ENCODE measurements at places on chromosomes 12 and 14.

DNA sequence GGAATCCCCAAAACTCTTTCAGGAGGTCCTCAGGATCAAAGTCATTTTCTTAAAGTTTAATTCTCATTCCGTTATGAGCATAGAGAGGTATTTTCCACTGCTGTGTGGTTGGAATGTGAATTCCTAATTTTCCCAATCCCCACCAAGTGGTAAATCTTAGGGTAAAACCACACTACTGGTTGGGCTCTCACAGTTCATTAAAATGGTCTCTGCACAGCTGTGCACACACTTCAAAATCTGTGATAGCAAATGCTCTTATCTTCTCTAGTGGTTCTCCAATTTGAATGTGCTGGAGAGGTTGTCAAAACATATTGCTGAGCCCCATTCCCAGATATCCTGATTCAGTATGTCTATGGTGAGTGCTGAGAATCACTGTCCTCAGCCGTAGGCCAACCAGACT lies 189.1 kb downstream of the BMP4 start:
- no peak for DNase-seq

DNA sequence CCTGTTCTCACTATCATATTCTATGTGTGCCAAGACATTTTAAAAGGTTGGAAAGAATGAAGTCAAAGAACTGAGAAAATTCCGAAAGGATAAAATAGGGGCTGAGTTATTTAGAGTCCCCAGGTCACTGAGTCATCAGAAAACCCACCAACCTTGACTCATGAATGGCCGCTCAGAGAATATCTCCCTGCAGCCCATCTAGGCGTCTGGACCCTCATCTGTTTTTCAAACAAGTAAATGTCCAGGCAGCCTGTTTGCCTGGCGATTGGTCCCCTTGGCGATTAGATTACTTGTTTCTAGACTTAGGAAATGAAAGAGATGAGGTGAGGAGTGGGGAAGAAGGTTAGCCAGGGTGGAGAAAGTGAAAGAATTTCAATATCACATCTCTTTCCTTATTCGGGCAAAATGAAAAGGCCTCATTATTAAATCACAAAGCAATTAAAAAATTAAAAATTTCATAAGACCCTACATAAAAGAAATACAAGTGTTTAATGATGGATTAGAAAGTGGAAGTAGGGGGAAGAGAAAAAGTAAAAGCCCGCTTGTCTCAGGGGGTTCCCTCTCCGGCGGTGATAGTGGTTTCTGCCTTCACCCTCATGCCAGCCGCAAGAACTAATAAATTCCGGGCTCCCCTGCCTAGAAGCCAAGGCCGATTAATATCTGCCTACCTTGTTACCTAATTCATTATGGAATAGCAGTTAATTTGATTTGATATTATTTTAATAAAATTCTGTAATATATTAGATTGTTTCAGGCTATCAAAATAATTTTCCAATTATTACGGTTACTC lies 415.9 kb downstream of the BCL11B start:
- no peak for DNase-seq

GRCh38 chr12:47712171-47712570 lies 6.3 kb upstream of the RPAP3 start:
- no peak for DNase-seq

GRCh38 chr12:24233519-24234246 lies 284.2 kb upstream of the SOX5 start:
- DNase-seq: no peak

GRCh38 chr12:73445658-73446324 lies 1091.8 kb upstream of the ATXN7L3B start:
- no peak for DNase-seq

GRCh38 chr12:70379846-70380245 lies 13.8 kb downstream of the KCNMB4 start:
- DNase-seq: no peak

DNA sequence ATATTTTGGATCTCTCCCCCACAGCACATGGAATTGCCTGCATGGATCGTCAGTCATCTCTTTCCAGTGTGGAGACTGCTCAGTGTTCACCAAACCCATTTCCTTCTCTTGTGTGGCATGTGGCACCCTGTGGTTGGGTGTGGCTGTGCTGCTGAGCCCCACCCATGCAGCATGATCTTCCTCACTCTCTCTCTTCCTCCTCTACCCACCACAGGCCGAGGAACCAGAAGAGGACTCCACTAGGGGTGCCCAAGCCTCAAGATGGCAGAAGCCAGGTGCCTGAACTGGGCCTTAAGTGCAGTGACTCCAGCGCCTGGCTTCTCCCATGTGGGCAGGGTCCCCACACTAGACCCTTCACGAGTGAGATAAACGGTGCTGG lies 66.8 kb upstream of the GPR68 start:
- peak; percentile 56 for DNase-seq

DNA sequence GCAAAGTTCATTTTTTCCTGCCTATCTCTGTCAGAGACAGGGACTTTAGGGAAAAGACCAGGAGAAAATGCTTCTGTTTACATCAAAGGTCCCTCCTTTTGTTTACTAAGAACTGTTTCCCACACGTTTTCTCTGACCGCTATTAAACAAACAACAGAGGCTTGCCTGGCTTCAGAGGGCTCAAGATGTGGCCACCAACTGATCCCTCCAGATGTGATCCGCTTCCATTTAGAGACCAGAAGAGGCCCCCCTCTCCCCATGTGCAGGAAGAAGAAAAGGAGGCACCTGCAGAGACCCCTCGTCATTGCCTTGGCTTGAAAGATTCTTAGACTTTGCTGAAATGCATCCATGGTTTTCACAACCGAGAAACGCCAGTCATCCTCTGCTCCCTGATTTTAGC lies 217.9 kb upstream of the PWP1 start:
- no peak for DNase-seq
